Stimulated activated naive CD4-positive, alpha-beta T cell treated with Interleukin-2 at 50 U/mL for 16 hours (primary cell): ENCODE measurements at places on chromosomes 1 and 21.

GRCh38 chr1:10007169-10007568 is 10.1 kb downstream of the RBP7 start:
- no peak for DNase-seq

GRCh38 chr1:24586970-24587820 is 31.3 kb downstream of the NCMAP start:
- peak; percentile 15 for DNase-seq

DNA sequence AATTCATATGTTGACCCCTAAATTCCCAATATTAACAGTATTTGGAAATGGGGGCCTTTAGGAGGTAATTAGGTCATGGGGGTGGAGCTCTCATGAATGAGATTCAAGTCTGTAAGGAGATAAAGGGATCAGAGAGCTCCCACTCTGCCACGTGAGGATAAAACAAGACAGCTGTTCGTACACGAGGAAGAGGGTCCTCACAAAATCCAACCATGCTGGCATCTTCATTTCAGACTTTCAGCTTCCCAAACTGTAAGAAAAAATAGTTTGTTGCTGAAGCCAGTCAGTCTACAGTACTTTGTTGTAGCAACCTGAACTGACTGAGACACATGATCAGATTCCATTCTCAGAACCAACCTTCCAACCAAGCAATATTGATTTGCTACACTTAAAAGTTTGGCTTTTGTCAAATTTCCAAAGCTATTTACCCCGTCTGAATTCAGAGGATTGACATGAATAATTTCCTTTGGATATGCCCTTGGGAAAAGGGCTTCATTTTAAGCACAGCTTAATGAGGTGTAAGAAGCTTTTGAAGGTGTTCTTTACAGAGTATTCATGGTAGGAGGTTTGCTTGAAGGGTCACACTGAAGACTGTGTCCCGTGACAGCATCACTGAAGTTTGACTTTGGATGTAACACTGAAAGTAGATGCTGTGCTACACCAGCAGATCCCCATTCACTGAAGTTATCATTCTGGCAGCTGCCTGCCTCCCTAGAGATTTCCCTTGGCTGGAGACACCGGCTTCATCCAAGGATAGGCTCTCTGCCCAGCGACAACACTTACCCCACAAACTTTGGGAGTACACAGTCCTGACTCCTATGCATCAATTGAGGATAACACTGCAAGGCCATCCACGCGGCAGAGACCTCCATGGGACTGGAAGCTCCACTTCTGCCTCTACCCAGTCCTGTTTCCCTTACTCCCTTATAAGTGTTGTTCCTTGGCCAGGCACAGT is 4.9 kb upstream of the OMA1 start:
- no peak for DNase-seq

DNA sequence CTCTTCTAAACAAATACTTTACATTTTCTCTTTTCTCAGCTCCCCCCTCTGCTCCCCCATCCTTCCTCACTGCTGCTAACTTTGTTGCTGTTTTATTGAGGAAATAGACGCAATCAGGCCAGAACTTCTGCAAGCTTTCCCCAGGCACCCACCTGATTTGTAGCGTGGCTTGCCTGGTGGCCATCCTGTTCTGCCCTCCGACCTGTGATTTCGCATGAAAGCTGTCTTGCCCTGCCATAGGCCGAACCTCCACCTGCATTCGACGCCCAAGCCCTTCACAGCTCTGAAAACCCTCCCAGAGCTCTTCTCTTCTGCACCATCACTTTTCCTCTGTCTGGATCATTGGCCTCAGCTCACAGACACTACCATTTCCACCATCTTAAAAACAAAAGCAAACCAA is 100.6 kb downstream of the PLPP3 start:
- no peak for DNase-seq

DNA sequence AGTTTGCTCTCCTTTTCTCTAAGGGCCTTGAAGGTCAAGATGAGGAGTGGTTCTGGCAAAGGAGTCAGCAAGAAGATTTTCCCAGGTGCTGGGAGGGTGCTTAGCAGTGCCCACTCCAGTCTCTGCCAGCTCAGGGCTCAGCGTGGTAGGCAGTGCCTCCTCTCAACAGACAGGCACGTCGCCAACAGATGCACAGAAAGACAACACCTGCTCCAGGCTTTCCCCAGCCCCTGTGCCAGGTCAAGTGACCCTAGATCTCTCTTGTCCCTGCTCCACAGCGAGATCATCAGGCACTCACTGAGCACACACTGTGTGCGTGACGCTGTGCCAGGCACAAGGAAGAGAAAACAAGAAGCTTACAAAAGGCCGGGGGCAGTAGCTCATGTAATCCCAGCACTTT is 86.0 kb downstream of the CASZ1 start:
- no peak for DNase-seq
